ENCODE measurements at places on chromosomes 5 and 9.

- DNase-seq: no peak
These were observed 631.8 kb downstream of the BNC2 start for GRCh38 chr9:16238623-16239138.

DNA sequence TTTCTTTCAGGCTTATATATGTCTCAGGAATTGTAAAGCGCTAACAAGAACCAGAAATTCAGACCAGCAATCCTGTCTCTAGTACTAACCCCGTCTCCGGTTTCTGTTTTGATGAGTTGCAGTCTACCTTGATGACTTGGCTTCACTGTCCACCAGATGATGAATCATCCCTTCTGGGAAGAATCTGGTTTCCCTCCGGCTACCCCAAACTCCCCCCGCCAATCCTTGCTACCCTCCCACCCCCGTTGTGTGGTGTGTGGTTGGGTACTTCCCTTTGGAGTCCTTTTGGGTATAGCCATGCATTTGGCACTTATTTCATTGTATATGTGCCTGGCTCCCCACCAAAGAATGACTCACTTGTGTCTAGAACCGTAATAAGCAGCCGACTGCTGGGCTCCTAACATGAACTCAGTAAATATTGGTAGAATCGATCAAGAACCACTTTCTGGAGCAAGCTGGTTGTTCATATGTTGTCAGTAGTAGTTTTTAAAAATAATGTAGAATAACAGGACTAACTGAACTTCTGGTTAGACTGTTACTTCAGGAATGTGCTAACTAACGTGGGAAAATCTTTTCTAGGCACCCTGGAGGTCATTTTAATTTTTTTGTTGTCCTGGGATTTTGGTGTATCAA is 8.3 kb upstream of the TGFBI start:
- no peak for DNase-seq

GRCh38 chr9:133679056-133679455 is 42.9 kb downstream of the DBH start:
- DNase-seq: no peak

GRCh38 chr5:3035452-3035851 is 284.0 kb upstream of the IRX2 start:
- no peak for DNase-seq

- no peak for DNase-seq
These were observed 126.4 kb upstream of the RAI14 start for GRCh38 chr5:34529581-34530331.

GRCh38 chr5:158970569-158971014 is 129.1 kb downstream of the EBF1 start:
- no peak for DNase-seq

DNA sequence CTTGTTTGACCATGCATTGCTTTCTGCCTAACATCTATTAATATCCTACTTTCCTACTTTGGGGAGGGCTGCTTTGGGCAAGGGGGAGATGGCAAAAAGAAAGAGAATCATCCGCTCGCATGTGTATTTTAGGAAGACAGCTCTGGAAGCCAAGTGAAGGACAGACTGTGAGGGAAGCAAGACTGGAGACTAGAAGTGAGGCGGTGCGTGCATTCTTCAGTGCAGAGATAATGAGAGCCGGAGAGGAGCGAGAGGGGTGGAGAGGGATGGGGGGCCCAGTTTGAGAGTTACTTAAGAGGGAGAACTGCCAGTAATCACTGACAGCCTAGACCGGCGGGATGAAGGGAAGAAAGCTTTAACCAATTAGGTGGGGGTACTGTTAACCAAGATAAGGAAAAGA is 151.7 kb upstream of the RAPGEF1 start:
- DNase-seq: no peak

DNA sequence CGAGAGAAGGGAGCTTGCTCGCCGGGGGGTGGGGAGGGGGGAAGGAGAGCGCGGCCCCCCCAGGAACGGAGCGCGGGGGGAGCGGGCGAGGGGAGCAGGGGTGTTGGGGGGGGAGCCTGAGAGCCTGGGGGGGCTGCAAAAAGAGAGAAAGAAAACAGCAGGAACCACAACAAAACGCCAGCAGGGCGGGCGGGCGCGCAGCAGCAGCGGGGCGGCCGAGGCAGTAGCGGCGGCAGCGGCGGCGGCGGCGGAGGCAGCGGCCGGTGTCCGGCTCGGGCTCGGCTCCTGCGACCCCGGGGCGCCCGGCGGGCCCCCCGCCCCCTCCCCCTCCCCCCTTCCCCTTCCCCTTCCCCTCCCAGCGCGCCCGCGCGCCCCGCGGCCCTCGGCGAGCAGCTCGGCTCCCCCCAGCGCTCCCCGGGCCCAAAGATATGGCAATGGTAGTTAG is 1.6 kb downstream of the NR2F1 start:
- DNase-seq: no peak

- DNase-seq: no peak
These were observed 33.4 kb upstream of the SUSD3 start for GRCh38 chr9:93024986-93025630.

DNA sequence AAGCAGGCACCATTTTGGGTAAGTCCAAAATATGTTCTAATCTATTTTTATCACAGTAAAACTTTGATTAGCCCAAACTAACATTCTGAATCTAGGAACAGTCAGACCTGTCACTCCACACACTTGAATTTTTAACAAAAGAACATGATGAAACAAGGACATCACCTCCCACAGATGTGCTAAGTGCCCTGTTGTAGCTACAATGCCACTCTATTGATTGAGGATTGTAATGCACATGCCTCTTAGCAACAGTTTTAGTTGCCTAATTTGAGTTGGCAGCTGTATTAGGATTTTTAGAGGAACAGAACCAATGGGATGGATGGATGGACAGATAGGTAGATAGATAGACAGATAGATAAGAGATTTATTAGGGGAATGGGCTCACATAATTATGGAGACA is 20.3 kb upstream of the RNF20 start:
- DNase-seq: no peak

DNA sequence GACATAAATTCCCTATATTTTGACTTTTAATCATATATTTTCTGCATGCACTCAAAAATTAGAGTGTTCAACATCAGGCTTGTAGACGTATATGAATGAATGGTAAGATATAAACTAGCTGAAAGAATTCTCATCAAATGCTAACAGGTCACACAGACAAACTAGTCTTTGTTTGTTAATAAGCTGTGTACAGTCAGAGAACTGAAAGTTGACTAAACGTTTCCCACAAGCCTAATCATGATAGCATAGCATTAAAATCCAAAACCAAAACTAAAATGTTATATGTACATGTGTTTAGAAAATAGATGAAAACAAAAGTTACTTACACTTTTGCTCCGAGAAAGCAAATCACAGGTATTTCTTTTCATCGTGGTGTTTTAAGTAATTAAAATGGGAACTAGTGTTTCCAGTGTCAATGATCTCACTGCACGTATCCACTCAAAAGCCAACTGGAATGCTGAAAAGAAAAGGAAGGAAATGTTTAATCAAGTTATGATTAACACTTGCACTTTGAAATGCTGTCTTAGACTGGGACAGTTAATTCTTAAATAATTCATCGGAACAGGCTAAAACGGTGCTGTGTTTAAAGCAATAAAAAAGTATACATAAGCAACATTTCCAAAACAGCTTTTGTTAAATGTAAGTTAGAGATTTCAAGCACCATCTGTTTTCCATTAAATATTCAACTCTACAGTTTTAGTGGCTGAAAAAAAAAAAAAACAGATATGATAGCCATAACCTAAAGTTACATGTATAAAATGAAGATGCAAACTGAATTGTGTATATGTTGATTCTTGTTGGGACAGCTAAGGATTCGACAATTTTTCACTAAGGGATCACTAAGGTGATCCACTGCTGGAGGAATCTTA is 291.9 kb upstream of the PDE4D start:
- DNase-seq: no peak

- DNase-seq: no peak
These were observed 10.7 kb downstream of the SMAD5 start for GRCh38 chr5:136143312-136143711.

DNA sequence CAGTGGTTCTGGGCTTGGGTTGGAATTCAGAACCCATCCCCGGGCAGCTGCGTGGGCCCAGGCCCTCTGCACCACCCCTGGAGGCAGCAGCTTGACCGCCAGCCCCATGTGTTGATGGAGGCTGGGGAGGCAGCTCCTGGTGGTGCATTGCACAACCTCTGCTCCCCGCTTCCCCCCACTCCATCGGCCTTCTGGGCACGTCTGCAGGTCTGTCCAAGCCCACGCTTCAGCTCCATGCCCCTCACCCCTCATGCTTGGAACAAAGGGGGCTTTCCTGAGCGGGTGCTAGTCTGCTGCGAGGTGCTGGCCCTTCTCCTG is 1.4 kb downstream of the NCS1 start:
- no peak for DNase-seq

DNA sequence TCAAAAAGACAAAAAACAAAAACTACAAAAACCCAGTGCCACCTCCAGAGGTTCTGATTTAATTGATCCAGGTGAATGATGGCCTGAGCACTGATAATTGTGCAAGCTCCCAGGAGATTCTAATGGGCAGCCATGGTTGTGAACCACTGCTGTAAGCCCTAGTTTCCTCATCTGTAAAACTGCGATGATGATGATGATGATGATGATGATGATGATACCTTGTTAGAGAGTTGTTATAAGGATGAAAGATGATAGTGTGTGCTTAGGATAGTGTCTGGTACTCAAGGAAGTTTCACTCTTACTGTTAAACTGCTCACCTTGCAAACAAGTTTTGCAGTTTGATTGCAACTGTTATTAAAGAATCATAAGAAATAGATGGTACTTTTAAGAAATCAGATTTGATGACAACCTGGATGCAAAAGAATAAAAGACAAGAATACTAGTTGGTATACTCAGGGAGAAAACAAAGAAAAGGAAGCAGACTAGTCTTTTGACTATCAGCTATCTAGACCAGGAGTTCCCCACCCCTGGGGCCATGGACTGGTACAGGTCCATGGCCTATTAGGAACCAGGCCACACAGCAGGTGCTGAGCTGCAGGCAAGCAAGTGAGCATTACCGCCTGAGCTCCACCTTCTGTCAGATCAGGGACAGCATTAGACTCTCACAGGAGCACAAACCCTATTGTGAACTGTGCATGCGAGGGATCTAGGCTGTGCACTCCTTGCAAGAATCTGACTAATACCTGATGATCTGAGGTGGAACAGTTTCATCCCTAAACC is 98.0 kb downstream of the OR2K2 start:
- no peak for DNase-seq

DNA sequence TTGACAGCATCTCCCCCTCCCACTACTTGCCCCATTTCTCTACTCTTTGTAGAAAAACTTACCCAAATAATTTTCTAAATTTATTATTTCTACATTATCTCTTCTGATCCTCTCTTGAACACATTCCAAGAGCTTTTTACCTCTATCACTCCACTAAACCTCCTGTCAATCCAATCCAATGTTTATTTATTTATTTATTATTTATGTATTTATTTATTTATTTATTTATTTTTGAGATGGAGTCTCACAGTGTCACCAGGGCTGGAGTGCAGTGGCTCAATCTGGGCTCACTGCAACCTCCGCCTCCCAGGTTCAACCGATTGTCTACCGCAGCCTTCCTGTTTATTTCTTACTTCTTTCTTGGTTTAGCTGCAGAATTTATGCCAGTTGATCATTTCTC is 178.5 kb upstream of the GAS1 start:
- no peak for DNase-seq

- DNase-seq: no peak
These were observed 54.5 kb upstream of the HNRNPA0 start for GRCh38 chr5:137808503-137809135.

DNA sequence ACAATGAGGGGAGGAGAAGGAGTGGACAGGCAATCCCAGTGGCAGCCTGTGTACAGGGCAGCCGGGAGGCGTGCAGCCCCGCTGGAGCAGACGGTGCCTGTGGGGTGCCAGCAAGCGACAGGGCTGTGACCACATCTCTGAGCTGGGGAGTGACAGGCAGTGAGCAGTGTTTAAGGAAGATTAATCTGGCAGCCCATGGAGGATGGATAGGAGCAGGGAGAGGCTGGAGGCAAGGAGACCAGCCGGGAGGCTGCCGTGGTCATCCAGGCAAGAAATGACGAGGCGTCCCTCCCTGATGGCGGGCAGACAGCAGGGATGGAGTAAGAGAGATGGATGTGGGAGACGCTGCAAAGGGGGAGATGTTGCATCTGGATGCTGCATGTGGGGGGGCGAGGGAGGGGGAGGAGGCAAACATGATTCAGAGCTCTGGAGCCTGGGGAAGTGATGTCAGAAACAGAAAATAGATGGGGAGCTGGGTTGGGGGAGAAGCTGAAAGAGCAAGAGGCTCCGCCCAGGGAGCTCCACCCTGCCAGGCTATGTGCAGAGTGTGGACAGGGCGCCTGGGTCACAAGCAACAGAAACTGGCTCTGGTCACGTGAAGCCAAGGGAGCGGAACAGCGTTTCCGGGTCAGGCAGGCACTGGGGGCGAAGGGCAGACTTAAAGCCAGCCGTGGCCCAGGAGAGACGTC is 12.6 kb downstream of the UNC5A start:
- no peak for DNase-seq

DNA sequence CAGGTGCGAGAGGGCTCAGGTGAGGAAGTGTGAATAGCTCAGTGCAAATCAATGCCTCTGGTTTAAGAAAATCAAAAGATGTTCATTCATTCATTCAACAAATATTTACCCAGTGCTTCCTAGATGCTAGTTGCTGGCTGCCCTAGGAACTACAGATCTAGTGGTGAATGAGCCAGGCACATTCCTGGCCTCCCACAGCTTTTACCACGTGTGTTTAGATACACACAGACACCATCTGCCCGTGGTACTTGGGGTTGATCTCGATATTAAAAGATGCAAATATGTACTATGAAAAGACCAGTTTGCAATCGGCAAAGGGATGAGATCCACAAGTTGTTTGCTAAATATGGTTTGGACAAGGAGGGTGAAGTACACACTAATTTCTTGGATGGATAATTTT is 78.2 kb downstream of the GTF3C4 start:
- no peak for DNase-seq

- no peak for DNase-seq
These were observed 160.2 kb downstream of the SSBP2 start for GRCh38 chr5:81590498-81591384.

DNA sequence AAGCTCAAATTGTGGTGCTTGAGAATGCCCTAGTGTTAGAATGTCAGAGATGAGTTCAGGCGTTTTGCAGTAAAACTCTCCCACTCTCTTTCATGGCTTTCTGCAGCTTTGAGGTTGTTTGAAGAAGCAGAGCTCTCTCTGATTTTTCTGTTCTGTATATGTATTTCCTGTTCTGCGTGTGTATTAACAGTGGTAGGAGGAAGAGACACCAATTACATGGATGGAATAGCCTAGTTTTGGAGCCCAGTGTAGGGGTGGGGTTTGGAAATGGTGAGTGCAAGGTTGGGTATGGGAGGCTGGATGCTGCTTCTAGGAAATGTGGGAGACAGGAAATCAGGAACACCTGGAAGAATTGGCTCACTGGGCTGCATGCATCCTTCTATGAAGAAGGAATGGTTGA is 12.4 kb downstream of the LARP1 start:
- DNase-seq: no peak

- DNase-seq: no peak
These were observed 11.9 kb upstream of the NR4A3 start for GRCh38 chr9:99809586-99810319.

- no peak for DNase-seq
These were observed 512 bp downstream of the PLK2 start for GRCh38 chr5:58459146-58460001.

GRCh38 chr5:152631221-152631620 is 226.1 kb upstream of the NMUR2 start:
- DNase-seq: no peak

- DNase-seq: no peak
These were observed 293.5 kb upstream of the C9orf72 start for GRCh38 chr9:27866741-27867140.
